ENCODE measurements at places on chromosomes 4 and X. TPM values are rescaled to one million over a fixed set of nuclear protein-coding genes. Genes with fewer than 3 reads are reported as not detected.

DCLK2 gene
- total RNA-seq = not detected

CCNG2 gene
- 23.5 TPM for total RNA-seq

NXF2B gene
- total RNA-seq = not detected

TBX22 gene
- not detected for total RNA-seq

VCX3A gene
- not detected for total RNA-seq

RASSF6 gene
- 1.1 TPM for total RNA-seq

GRCh38 chr4:18321956-18322530 is 300.5 kb upstream of the LCORL start:
- no peaks in the 10 kb centered on the region for H3K4me1 ChIP-seq
- H3K36me3 ChIP-seq = no peaks in the 10 kb centered on the region
- H3K27ac ChIP-seq = no peak overlapping the region

GRCh38 chr4:47855350-47855749 is 17.5 kb upstream of the CORIN start:
- no peak overlapping the region for H3K27ac ChIP-seq
- H3K27me3 ChIP-seq = no peaks in the 10 kb centered on the region
- DNase-seq = no peak
- H3K4me3 ChIP-seq = no peak overlapping the region
- H3K4me1 ChIP-seq = no peaks in the 10 kb centered on the region
- no peaks in the 10 kb centered on the region for H3K36me3 ChIP-seq

- no peaks in the 10 kb centered on the region for H3K27me3 ChIP-seq
- no peaks in the 10 kb centered on the region for H3K36me3 ChIP-seq
- no peak overlapping the region for H3K27ac ChIP-seq
- no peaks in the 10 kb centered on the region for H3K4me1 ChIP-seq
- H3K4me3 ChIP-seq = no peak overlapping the region
These were observed 47.7 kb downstream of the ING2 start for GRCh38 chr4:183552274-183553146.

GRCh38 chr4:16707874-16708273 is 190.6 kb downstream of the LDB2 start:
- no peak for DNase-seq
- H3K27ac ChIP-seq = no peak overlapping the region
- no peaks in the 10 kb centered on the region for H3K27me3 ChIP-seq
- no peaks in the 10 kb centered on the region for H3K4me1 ChIP-seq
- no peak overlapping the region for H3K4me3 ChIP-seq
- H3K36me3 ChIP-seq = no peaks in the 10 kb centered on the region

GRCh38 chr4:40881851-40882250 is 132.1 kb downstream of the NSUN7 start:
- H3K4me1 ChIP-seq = no peaks in the 10 kb centered on the region
- H3K27me3 ChIP-seq = no peaks in the 10 kb centered on the region
- no peak overlapping the region for H3K27ac ChIP-seq
- no peaks in the 10 kb centered on the region for H3K36me3 ChIP-seq
- H3K4me3 ChIP-seq = no peak overlapping the region
- DNase-seq = no peak

GRCh38 chr4:116099596-116099995 is 985.8 kb downstream of the TRAM1L1 start:
- H3K27ac ChIP-seq = no peak overlapping the region
- H3K4me3 ChIP-seq = no peak overlapping the region
- no peaks in the 10 kb centered on the region for H3K27me3 ChIP-seq
- DNase-seq = no peak

GRCh38 chr4:48963042-48963679 is 22.9 kb upstream of the CWH43 start:
- H3K27ac ChIP-seq = no peak overlapping the region
- no peaks in the 10 kb centered on the region for H3K27me3 ChIP-seq
- H3K36me3 ChIP-seq = no peaks in the 10 kb centered on the region
- H3K4me1 ChIP-seq = no peaks in the 10 kb centered on the region
- DNase-seq = peak; percentile 74

- peaks cover 20% of the 10 kb centered on the region for H3K27me3 ChIP-seq
- no peaks in the 10 kb centered on the region for H3K36me3 ChIP-seq
- no peak overlapping the region for H3K4me3 ChIP-seq
- DNase-seq = no peak
- no peaks in the 10 kb centered on the region for H3K4me1 ChIP-seq
These were observed 38.6 kb upstream of the TLR3 start for GRCh38 chr4:186030399-186030775.

GRCh38 chrX:108020631-108021030 is 24.2 kb upstream of the VSIG1 start:
- no peak for DNase-seq
- H3K4me1 ChIP-seq = peaks cover 33% of the 10 kb centered on the region
- H3K36me3 ChIP-seq = no peaks in the 10 kb centered on the region
- H3K4me3 ChIP-seq = no peak overlapping the region

DNA sequence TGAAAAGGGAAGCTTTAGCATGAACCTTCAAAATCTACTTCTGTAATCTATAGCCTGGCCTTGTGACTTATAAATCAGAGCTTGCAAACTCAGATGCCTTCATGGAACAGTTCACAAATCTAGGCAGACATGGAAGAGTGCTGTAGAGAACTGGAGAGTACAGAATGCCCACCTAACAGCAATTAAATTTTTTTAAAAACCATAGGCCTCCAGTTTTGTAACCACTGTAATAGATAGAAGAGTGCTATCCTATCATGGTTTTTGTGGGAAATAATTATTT is 10.4 kb downstream of the MTMR1 start:
- H3K36me3 ChIP-seq = no peaks in the 10 kb centered on the region
- DNase-seq = no peak
- no peak overlapping the region for H3K4me3 ChIP-seq
- no peaks in the 10 kb centered on the region for H3K27me3 ChIP-seq

DNA sequence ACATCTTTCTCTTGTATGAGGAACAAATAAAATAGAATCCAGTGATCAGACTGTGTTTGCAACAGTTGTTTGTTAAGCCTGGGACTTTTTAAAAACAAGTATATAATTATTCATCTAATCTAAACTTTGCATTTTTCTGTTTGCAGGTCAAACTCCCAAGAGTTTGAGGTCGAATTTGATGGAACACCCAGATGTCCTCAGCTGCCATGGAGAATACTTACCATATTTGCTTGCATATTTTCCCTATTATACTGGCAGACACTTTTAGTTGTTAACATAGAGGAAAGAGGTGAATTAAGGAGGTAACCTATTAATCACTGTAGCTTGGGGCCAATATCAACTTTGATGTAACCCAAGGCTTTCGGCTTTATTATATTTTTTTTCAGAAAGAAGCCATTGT is 401.5 kb upstream of the DIPK2B start:
- no peaks in the 10 kb centered on the region for H3K27me3 ChIP-seq
- no peaks in the 10 kb centered on the region for H3K36me3 ChIP-seq
- DNase-seq = no peak
- H3K4me3 ChIP-seq = no peak overlapping the region
- H3K4me1 ChIP-seq = no peaks in the 10 kb centered on the region

DNA sequence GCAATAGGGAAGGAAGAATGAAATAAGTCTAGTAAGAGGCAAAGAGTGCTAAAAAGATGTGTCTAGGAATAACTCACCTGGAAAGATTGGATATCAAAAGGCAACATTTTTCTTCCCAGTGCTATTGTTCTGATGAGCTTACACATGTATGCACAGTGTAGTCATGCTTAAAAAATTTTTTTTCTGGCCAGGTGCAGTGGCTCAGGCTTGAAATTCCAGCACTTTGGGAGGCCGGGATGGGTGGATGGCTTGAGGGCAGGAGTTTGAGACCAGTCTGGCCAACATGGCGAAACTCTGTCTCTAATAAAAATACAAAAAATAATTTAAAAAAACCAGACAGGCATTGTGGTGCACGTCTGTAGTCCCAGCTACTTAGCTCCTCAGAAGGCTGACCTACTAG is 795.8 kb upstream of the IGFBP7 start:
- no peaks in the 10 kb centered on the region for H3K4me1 ChIP-seq
- H3K27me3 ChIP-seq = no peaks in the 10 kb centered on the region
- H3K27ac ChIP-seq = no peak overlapping the region
- DNase-seq = no peak

DNA sequence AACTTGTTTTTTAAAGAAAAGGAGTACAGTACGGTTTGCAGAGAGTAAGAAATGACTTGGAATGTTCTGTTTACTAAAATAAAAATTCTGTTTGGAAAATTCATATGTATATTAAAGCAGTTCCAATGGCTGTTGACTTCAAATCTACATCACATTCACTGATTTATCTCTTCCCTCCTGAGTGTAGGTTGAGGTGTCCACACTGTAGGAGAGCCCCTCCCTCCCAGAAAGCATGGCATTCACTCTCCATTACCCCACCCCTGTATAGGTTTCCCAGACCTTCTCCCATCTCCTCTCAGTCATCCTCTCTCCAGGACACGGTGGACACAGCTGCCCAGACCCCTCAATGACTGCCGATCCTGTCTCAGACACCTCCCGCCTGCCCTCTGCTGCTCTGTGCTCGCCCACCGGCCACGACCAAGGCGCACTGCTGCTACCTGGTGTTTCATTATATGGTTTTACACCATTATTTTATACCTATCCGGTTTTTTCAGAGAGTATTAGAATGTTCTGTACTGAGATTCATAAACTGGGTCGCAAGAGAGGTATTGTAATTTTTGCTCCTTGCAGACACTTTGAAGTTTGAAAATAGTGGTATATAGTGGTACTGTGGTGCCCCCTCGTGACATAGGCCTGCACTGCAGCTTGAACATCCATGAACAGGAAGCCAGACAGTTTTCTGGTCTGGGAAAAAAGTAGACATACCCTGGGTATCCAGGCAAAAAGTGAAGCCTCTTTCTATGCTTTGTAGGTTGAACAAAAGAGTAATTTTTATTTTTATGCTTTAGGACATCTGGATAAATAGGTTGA is 38.8 kb upstream of the BEX4 start:
- H3K4me1 ChIP-seq = peaks cover 2% of the 10 kb centered on the region
- H3K4me3 ChIP-seq = no peak overlapping the region
- H3K27ac ChIP-seq = no peak overlapping the region
- DNase-seq = no peak

GRCh38 chrX:94057385-94057784 is 383.4 kb downstream of the FAM133A start:
- no peaks in the 10 kb centered on the region for H3K27me3 ChIP-seq
- no peaks in the 10 kb centered on the region for H3K36me3 ChIP-seq
- no peak overlapping the region for H3K27ac ChIP-seq
- DNase-seq = no peak
- no peak overlapping the region for H3K4me3 ChIP-seq

DNA sequence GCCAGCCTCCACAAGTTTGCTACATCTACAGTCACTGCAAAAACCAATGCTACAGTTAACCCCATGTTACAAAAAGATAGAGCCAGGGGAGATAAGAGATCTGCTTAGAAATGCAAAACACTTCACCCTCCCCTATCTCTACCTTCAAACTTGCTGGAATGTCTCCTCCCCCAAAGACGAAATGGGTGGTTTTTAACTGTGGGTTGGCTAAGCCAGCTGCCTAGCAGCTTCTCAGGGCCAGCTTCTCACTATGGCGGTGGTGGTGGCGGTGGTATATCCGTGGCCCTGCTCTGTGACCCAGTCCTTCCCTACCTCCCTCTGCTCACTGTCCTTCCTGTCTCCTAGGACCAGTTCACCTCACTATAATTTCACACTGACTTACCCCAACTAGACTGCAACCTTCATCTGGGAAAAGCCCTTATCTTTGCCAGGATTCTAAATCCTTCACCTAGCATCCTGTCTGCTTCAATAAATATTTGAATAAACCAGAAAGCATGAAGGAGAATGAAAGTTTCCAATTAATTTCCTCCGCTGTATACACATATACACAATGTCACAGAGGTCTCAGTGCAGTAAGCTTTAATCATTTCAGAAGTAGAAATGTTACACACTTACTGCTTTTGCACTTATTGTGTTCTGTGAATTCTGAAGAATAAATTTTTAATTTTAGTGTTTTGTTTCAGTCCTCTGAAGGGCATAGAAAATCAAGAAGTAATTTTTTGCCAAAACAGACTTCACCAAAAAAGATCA is 46.3 kb downstream of the SH3KBP1 start:
- H3K27me3 ChIP-seq = no peaks in the 10 kb centered on the region
- H3K27ac ChIP-seq = peak overlapping the region; percentile 56
- H3K4me1 ChIP-seq = peaks cover 56% of the 10 kb centered on the region
- DNase-seq = no peak

GRCh38 chrX:104696667-104697066 is 130.7 kb downstream of the IL1RAPL2 start:
- no peaks in the 10 kb centered on the region for H3K4me1 ChIP-seq
- no peak for DNase-seq
- H3K36me3 ChIP-seq = no peaks in the 10 kb centered on the region
- H3K4me3 ChIP-seq = no peak overlapping the region
- H3K27me3 ChIP-seq = no peaks in the 10 kb centered on the region

DNA sequence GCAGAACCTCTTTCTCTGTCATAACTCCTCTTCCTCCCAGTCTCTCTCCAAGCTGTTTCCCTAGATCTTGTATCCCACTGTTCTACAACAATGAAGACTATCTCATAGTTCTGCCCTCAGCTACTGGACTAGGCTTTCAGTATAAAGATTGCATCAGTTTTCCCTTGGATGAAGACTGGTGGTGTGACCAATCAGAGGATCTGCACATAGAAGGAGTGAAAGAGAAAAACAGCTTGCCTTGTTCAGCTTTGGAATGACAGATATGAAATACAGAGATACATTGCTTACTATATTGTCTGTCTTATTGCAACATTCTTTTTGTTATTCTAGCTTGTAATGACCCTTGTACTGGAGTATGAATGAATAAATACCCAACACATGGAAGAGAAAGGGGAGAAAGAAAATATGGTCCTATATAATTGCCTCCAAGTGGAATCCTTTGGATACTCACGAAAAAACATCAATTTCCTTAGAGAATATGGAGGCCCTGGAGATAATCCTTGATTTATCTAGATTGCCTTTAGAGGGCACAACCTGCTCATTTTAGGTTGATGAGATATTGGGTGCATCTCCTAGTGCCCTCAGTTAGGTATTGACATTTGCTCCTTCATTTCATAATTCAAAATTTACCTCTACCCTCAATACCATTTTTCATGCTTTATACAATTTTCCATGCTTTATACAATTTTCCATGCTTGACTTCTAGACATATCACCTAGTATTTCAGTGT is 395.8 kb downstream of the NAF1 start:
- H3K4me1 ChIP-seq = no peaks in the 10 kb centered on the region
- no peaks in the 10 kb centered on the region for H3K27me3 ChIP-seq
- no peak overlapping the region for H3K27ac ChIP-seq
- H3K4me3 ChIP-seq = no peak overlapping the region
- H3K36me3 ChIP-seq = no peaks in the 10 kb centered on the region
- no peak for DNase-seq

GRCh38 chr4:176898791-176899190 is 106.1 kb upstream of the VEGFC start:
- H3K4me3 ChIP-seq = no peak overlapping the region
- H3K4me1 ChIP-seq = no peaks in the 10 kb centered on the region
- H3K27ac ChIP-seq = no peak overlapping the region
- DNase-seq = no peak

Measured in T-cell (primary cell).